Activated CD4-positive, alpha-beta T cell treated with anti-CD3 and anti-CD28 coated beads, Interleukin-2, amount 50 U/mL, for 24 hours (primary cell): ENCODE measurements at places on chromosomes 16 and 17.

DNA sequence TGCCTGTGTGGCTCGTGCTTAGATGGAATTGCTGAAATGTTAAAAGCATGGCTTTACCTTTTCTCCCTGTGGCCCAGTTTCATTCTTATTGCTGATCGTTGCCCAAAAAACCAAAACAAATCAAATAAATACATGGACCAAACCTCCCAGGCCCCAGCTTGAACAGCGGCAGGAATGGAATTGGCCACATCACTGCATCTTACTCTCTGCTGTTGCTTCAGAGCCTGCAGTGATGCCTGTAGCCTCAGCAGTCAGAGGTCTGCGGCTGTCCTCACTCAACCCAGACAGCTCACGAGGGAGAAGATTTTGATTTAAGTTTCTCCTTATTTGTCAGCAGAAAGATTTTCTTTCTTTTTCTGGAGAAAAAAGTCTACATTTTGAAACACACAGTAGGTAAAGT, 91.5 kb downstream of the NPIPB11 start:
- no peak for DNase-seq

DNA sequence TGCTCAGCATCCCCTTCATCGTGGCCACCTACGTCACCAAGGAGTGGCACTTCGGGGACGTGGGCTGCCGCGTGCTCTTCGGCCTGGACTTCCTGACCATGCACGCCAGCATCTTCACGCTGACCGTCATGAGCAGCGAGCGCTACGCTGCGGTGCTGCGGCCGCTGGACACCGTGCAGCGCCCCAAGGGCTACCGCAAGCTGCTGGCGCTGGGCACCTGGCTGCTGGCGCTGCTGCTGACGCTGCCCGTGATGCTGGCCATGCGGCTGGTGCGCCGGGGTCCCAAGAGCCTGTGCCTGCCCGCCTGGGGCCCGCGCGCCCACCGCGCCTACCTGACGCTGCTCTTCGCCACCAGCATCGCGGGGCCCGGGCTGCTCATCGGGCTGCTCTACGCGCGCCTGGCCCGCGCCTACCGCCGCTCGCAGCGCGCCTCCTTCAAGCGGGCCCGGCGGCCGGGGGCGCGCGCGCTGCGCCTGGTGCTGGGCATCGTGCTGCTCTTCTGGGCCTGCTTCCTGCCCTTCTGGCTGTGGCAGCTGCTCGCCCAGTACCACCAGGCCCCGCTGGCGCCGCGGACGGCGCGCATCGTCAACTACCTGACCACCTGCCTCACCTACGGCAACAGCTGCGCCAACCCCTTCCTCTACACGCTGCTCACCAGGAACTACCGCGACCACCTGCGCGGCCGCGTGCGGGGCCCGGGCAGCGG, 3.2 kb downstream of the UTS2R start:
- DNase-seq, result no peak

- peak; percentile 20 for DNase-seq
Observed at GRCh38 chr17:16415031-16415924, at the start of gene TRPV2. Gene TRPV2 (plus strand): TSS chr17:16415571. CDS start chr17:16417669, 2,098 bp downstream.

GRCh38 chr17:40015998-40016985, 1.1 kb downstream of the CSF3 start:
- no peak for DNase-seq

- peak; percentile 49 for DNase-seq
Observed at GRCh38 chr17:980406-981291, 1.1 kb upstream of the NXN start.

DNA sequence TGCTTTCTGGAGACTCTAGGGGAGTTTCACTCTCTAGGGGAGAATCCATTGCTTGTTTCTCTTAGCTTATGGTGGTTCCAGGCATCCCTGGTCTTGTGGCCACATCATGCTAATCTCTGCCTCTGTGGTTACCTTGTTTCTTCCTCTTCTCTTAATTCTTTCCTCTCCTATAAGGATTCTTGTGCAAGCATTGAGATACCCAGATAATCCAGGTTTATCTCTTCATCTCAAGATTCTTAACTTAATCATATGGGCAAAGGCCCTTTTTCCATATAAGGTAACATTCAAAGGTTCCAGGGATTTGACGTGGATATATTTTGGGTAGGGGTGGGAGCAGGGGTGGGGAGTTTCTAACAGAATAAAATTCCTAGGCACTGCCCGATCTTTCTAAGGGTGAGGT, 32.6 kb downstream of the FAM20A start:
- DNase-seq, result no peak

GRCh38 chr17:10622617-10623485, 34.3 kb downstream of the MYH3 start:
- no peak for DNase-seq

- no peak for DNase-seq
Observed at GRCh38 chr17:61217878-61218437, 181.7 kb upstream of the TBX2 start.

DNA sequence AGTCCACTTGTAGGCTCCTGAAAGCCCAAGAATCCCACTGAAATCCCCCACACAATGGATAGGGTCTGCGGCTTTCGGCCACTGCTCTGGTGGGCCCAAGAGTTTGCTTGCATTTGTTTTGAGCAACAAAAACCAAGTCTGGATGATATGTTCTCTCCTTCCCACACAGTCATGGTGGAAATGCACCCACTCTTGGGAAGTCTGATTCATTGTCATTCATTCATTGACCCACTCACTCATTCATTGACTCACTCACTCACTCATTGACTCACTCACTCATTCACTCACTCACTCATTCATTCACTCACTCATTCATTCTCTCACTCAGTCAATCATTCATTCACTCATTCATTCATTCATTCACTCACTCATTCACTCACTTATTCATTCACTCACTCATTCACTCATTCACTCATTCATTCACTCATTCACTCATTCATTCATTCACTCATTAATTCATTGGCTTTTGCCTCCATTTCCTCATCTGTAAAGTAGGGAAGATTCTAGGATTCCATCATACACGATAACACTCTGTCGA, 2.2 kb upstream of the CA5A start:
- DNase-seq, result no peak

GRCh38 chr17:57441270-57441600, 184.9 kb downstream of the MSI2 start:
- no peak for DNase-seq

DNA sequence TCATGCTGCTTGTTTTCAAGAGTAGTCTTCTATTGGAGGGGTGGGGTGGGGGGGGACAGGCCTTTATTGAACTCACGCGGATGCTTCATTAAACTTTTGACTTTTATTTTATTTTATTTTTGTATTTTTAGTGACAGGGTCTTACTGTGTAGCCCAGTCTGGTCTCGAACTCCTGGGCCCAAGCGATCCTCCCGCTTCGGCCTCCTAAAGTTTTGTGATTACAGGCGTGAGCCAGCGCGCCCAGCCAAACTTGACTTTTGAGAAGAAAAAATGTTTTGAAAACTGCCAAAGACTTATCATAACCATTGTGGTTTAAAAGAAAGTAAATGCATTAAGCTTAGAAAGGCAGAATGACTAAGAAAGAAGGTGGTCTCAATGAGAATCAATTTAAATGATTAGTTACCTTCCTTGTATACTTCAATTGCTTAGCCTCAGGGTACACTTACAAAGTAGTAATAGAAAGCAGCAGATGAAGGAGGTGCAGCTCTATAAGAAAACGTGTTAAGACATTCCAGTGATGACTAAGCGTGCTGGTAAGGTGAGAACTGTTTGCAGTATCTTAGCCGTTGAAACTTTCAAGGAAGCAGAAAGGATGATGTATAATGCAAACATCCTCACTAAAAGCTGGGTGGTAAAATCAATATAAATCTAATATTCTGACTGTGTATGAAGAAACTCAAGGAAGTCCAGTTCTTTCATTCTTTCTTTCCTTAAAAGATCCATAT, 1.2 kb downstream of the AP2B1 start:
- DNase-seq, result no peak

DNA sequence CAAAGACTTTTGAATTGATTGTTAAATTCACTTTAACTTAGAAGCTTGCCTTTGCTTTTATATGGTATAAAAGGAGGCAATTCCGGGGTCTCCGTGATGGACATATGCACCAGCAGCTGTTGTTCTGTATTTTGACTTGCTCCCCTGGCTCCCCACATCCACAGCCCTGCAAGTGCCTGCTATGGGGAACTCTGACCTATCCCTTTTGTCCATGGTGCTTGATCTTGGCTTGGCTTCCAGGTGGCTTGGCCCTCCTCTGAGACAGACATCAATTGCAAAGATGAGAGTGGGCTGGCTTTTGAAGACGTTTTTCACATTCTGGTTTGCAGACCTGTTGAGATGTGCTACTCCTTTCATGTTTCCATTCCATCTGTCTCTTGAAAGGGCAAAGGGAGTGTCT, 26.9 kb downstream of the TOM1L1 start:
- DNase-seq, result no peak

DNA sequence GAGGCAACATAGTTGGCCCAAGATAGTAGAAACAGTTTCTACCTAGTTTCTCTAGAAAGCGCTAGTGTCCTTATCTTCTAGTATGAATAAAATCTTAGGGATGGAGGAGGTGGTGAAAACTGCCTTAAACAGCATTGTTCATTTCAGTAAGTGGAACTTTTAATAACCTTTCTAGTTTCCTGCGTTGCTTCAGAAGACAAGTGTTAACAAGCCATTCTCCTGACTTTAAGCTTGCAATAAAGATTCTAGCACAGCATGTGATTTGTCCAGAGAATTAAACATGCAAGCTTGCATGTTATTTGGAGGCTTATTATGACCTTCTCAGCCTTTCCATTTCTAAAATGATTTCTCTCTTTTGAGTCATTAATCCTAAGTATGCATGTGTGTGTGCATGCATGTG, 72.3 kb downstream of the TANGO6 start:
- DNase-seq, result no peak

GRCh38 chr17:1779571-1780131, 17.8 kb downstream of the SERPINF1 start:
- DNase-seq, result no peak

GRCh38 chr17:1491443-1492248, 840 bp downstream of the MYO1C start:
- DNase-seq, result no peak

DNA sequence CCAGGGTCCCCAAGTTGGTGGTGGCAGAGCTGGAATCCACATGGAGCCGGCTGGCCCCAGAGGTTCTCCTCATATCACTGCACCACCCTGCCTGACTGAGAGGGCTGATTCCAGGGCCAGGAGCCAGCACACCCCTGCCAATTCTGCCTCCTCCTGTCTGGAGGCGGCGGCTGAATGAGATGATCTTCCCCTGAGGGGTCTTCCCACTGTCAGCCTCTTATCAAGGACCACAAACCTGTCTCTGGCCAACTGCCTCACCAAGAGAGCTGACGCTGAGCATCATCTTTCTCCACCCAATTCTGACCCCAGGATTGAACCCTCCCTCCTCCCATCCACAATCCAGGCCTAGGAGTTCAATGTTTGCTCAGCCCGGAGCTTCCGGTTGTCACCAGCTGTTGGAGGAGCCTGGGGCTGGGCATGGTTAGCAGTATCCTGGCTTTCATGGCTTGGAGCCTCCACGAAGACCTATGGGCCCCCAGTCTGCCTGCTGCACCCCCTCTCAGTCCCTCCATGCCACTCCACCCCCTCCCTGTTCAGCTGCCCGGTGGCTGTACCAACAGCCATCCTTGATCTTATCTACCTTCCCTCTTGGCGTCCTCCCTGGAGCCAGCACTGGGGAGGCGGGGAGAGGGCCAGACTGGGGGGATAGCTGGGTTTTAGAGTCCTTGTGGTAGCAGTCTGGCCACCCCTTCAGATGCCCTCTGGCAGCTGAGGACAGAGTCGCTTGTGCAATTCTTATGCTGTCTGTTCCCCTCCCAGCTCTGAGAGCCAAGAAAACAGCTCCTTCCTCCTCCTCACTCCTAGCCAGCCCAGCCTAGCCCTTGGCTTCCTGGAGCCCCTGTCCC, 25.6 kb downstream of the ABCC3 start:
- no peak for DNase-seq

DNA sequence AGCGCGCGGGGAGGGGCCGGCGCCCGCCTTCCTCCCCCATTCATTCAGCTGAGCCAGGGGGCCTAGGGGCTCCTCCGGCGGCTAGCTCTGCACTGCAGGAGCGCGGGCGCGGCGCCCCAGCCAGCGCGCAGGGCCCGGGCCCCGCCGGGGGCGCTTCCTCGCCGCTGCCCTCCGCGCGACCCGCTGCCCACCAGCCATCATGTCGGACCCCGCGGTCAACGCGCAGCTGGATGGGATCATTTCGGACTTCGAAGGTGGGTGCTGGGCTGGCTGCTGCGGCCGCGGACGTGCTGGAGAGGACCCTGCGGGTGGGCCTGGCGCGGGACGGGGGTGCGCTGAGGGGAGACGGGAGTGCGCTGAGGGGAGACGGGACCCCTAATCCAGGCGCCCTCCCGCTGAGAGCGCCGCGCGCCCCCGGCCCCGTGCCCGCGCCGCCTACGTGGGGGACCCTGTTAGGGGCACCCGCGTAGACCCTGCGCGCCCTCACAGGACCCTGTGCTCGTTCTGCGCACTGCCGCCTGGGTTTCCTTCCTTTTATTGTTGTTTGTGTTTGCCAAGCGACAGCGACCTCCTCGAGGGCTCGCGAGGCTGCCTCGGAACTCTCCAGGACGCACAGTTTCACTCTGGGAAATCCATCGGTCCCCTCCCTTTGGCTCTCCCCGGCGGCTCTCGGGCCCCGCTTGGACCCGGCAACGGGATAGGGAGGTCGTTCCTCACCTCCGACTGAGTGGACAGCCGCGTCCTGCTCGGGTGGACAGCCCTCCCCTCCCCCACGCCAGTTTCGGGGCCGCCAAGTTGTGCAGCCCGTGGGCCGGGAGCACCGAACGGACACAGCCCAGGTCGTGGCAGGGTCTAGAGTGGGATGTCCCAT, 232.8 kb downstream of the SEC14L1 start:
- no peak for DNase-seq

GRCh38 chr16:80725566-80726162, 78.7 kb downstream of the CDYL2 start:
- no peak for DNase-seq

DNA sequence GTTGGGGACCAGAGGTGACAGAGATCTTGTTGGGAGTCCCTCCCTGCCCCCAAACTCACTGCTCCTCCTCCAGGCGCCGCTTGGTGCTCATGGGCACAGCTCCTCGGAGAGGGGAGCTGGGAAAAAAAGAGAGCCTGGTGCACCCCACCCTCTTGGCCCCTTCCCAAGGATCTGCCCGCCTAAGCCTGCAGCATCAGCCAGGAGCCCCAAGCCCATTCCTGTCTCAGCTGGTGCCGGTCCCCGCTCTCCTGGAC, 400 bp downstream of the HCFC1R1 start:
- DNase-seq, result no peak

DNA sequence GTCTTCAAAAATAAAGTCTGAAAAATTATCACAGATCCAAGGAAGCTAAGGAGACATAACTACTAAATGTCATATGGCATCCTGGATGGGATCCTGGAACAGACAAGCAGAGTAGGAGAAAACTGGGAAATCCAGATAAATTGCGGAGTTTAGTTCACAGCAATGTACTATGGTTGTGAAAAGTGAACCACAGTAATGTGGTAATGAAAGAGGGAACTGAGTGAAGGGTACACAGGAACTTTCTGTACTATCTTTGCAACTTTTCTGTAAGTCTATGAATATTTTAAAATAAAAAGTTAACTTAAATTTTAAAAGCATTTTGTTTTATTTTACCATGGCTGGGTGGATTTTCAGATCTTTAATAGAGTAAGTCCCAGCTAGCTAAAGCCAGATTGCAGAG, 16.3 kb downstream of the SLFN12L start:
- DNase-seq, result no peak
